ENCODE measurements at places on chromosomes 5 and 9.

GRCh38 chr5:37860206-37860605 lies 20.4 kb upstream of the GDNF start:
- no peak for DNase-seq

- DNase-seq: no peak
Measured at GRCh38 chr9:79013715-79014610, 557.8 kb upstream of the TLE4 start.

- no peak for DNase-seq
Measured at GRCh38 chr9:88782931-88783710, 208.1 kb upstream of the S1PR3 start.

DNA sequence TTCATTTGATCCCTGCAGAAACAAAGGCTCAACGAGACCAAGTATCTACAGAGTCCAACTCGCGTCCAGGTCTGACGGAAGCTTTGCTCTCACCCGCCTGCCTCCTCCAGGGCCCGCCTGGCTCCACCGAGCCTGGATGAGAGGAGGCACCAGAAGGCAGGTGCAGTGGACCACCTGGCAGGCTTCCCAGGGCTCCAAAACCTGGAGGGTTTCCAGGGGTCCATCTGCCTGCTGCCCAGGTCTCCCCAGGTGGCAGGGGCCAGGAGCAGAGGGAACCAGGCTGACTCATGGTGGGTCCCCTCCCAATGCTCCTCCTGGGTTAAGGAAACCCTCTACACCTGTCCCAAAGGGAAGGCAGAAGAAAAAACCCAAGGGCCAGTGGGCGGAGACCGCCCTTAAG lies 59.5 kb downstream of the VAV2 start:
- no peak for DNase-seq

DNA sequence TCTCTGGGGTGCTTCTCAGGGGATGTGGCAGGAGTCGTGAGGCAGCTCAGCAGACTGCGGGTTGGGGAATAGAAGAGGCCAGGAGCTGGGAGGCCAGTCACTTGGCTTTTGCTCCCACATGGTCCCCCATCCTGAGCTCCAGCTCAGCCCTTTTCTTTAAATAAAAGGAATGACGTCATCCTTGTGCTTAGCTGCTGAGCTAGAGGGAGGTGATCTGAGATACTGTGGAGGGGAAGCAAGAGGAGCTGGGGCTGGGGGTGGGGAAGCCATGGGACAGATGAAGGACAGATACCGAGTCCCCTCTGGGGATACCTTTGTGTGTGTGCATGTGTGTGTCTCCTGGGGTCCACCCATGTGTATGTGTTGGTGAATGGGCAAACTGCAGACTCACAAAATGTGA lies 89.0 kb upstream of the ARAP3 start:
- DNase-seq: no peak

DNA sequence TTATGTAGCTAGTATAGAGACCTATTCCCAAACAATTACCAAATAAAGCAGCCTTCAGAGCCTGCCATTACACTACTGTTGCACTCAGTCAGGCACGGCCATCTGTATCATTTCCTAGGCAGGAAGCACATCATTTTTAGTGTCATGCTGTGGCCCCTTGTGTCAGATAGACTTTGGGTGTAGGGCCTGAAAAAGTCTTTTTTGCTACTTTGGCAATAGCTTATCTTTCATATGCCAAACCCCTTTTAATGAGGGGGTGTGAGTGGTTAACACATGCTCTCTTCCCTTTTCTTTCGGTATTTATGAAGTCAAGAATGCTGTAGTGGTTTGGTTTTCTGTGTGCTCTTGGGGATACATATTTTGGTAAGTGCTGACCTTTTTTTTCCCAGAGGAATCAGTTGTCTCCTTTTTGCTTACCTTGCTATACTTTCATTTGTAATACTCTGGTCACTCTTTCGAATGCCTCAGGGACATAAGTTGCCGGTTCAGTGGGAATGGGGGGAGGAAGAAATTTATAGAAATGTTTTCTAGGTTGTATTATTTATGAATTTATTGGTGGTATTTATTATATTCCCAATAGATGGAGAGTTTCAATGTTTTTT lies 209.8 kb downstream of the CSNK1G3 start:
- DNase-seq: no peak

GRCh38 chr5:54305737-54306136 lies 4.6 kb downstream of the ARL15 start:
- no peak for DNase-seq

- DNase-seq: no peak
Measured at GRCh38 chr5:130110328-130110727, 206.1 kb downstream of the CHSY3 start.

- no peak for DNase-seq
Measured at GRCh38 chr9:93091453-93092081, 4.5 kb upstream of the CARD19 start.

GRCh38 chr5:118519466-118519865 lies 468.9 kb downstream of the DTWD2 start:
- no peak for DNase-seq

- no peak for DNase-seq
Measured at GRCh38 chr5:126681970-126682369, 81.2 kb downstream of the PHAX start.

DNA sequence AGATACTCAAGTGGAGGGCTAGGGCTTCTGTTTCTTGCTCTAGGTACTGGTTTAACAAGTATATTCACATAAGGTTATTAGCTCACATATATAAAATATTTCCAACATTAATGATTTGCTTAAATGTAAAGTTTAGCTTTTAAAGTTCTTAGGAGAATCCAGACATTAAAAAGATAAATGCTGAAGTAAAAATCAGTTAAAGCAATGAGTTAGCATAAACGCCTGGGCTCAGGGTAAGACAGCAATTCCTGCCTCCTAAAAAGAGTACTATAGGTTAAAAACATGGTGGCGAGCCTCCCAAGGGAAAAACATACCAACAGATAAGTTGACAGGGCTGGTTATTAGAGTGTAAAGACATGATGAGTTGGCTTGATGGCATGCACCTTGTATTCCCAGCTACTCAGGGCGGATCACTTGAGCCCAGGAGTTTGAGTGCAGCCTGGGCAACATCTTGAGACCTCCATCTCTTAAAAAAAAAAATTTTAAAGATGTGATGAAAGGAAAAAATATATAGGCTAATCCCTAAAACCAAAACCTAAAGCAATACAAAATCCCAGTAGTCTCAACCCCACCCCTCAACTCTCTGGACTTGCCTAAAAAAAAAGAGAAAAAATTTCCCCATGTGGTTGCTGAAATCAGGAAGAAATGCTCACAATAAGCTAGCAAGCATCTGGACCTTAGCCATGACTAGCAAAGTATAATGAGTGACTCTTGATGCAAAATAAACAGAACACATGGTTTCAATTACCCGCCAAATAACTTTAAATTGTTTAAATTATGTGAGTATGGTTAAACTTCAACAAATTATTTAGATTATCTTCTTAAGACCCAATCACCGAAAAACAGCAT lies 3.6 kb downstream of the GOLPH3 start:
- DNase-seq: no peak

DNA sequence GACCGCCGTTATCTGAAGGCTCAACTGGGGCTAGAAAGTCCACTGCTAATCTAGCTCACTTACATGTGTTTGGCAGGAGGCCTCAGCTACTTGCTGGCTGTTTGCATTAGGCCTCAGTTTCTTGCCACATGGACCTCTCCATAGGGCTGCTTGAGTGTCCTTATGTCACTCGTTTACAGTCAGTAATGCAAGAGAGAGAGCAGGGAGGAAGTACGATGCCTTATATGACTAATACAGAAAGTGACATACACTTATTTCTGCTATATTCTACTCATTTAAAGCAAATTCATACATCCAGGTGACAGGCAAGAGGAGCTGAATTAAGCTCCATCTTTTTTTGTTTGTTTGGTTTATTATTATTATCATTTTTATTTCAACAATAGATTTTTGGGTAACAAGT lies 179.6 kb downstream of the LURAP1L start:
- no peak for DNase-seq

GRCh38 chr5:3210531-3210930 lies 385.1 kb upstream of the IRX1 start:
- no peak for DNase-seq

DNA sequence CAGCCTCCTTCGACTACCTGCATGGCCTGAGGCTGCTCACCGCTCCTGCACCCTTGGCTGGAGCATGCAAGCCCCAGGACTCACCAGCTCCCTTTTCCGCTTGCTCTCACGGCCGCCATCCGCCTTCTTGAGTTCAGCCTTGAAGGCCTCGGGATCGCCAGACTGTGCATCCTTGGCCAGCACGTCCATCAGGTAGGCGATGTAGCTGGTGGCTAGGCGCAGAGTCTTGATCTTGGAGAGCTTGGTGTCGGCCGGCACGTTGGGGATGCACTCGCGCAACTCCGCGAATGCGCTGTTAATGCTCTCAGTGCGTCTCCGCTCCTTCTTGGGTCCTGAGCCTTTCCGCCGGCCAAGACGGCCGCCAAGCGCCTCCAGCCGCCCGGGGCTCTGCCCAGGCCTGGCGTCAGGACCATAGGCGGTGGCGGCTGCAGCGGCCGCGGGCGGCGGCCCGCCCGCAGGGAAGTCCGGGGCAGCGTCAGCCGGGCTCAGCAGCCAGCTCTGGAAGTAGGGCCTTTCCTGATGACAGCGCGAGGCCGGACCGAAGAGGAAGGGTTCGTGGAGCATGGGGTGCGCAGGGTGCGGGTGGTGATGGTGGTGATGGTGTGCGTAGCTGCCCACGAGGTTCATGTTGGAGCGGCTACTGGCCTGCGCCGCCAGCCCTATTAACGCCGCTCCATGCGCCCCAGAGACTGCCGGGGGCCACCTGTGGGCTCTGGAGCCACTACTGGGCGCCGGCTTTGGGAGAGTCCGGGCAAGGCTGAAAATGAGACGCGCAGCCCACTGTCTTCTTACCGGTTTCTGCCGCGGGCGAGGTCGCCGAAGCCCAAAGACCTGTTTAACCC lies 424 bp downstream of the HAND1 start:
- DNase-seq: no peak

GRCh38 chr9:34170237-34170991 lies 8.4 kb upstream of the UBAP1 start:
- no peak for DNase-seq

GRCh38 chr5:135881244-135881643 lies 14.4 kb downstream of the IL9 start:
- DNase-seq: no peak

DNA sequence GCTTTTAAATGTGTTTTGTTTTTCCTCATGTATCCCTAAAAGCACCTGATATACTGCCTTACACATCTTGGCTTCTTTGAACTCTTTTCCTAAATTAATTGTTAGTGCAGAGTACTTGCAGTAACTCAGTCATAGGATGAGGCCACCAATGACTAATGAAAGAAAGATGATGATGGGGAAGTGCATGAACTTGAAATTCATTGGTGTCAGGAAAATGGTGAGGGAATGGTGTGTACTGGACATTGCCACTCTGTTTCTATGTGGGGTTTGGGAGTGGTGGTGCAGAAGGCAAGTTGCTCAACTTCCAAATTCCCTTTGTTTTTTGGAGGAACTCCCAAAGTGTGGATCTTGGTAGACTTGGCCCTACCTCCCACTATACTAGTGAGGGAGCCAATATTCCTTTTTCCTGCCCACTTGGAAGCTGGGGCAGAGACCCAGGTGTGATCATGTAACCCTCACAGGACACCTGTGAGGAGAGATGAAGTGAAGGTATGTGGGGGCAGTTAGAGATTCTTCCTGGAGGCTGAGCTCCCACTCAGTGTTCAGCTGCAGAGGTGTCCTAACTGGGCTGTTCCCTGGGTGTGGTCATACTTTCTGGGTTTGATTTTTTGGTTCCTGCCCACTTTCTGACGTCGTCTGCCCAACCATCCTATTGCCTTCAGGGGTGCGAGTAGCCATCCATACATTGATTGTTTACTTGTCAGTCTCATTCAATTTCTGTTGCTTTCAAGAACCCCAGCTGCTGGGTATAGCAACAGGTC lies 298.5 kb downstream of the MAST4 start:
- no peak for DNase-seq

DNA sequence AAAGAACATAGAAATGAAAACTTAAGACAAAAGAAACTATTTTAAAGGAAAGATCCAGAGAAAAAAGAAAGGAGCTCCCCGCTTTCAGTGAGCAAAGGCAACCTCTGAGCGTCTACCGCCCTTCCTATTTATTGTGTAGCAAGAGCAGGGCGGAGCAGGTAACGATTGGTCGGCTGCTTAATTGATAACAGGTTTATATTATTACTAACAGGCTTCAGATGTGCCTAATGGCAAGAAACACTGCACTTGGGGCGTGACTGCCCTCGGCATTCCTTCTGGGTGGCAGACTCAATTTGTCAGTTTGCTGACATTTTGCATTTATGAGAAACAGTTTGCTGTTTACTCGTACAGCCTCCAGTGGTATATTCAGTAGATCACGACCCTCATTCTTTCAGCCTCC lies 482.7 kb upstream of the C9orf72 start:
- no peak for DNase-seq

DNA sequence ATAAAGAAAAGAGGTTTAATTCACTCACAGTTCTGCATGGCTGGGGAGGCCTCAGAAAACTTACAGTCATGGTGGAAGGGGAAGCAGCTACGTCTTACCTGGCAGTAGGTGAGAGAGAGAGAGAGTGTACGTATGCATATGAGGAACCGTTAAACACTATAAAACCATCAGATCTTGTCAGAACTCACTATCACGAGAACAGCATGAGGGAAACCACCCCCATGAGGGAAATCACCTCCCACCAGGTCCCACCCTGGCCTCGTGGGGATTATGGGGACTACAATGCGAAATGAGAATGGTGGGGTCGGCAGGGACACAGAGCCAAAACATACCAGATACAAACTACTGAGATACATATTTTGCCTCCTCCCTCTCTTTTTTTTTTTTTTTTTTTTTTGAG lies 10.8 kb upstream of the FER start:
- DNase-seq: no peak

GRCh38 chr9:131092030-131092429 lies 4.3 kb upstream of the AIF1L start:
- no peak for DNase-seq

DNA sequence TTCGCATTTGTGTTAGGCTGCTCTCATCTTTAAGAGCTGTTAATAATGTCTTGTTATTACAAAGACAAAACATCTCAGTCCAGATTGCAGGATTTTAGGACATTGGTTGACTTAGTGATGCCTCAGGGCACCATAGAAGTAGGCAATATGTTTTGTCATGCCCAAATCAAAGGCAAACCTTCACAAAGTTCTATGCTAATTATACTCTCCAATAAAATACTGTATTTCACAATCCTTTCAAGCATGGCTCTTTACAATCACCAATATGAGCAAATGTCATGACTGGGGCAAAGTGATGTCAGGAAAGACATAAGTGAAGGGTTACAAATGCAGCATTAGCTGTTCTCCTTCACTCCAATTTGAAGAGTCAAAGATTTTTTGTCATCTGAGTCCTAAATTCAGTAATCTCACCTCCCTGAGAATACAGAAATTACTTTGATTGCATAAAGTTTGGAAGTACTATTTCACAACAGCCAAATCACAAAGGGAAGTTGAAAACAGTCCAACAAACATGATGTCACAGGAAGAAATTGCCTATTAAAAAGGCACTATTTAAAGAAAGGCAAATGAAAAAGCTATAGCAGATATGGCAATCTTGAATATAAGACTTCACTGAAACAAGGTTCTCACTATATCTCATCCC lies 303.2 kb downstream of the PRR16 start:
- no peak for DNase-seq

DNA sequence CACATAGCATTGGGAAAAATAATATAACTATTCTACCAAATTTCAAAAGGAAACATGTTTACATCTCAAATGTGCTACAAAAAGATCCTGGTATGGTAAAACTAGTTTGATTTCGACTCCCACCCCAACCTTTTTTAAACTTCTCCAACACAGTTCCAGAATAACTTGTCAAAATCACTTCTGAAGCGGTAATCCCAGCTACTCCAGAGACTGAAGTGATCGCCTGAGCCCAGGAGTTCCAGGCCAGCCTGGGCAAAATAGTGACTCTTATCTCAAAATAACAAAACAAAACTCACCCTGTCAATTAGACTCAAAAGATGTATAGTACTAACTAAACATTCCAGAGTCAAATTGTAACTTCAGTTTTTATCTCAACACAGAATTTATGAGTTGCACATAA lies 71.3 kb upstream of the RNF38 start:
- no peak for DNase-seq
